ENCODE measurements at places on chromosomes 7 and 10.
A peak's percentile ranks its signal among the peaks of the same experiment; 100 is the strongest.

GRCh38 chr10:110919971-110920881 lies 822 bp downstream of the SHOC2 start:
- DNase-seq = peak; percentile 23

GRCh38 chr7:112293416-112293815 lies 86.9 kb downstream of the ZNF277 start:
- no peak for DNase-seq

GRCh38 chr7:156445997-156446761 lies 194.4 kb upstream of the RNF32 start:
- DNase-seq = no peak

GRCh38 chr10:34969171-34969570 lies 121.0 kb downstream of the CUL2 start:
- DNase-seq = no peak

- DNase-seq = no peak
These were observed at the start of gene UCN3 for GRCh38 chr10:5364890-5365338. TSS of gene UCN3 (plus strand) at chr10:5364966. CDS start at chr10:5373721, 8,755 bp downstream.

DNA sequence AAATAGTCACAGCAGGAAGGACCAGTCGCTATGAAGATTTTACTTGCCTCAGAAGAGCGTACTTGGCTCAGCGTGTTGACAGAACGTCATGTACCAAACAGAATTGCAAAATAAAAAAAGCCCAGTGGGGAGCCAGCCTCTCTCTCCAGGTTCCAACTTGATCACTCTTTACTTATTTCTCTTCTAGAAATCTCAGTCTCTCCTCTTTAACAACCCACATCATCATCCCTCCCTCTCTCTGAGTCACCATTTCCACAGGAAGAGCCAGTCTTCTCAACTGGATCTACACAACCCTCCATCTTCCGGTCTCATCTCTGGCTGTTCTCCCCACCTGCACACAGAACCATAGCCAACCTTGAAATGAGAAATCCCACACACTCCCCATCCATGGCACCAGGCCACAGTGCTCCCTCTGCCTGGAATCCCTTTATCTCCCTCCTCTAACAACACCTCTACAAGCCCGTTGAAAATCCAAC lies 718.3 kb downstream of the GRID1 start:
- no peak for DNase-seq

GRCh38 chr7:84091318-84091717 lies 103.3 kb downstream of the SEMA3A start:
- DNase-seq = no peak

DNA sequence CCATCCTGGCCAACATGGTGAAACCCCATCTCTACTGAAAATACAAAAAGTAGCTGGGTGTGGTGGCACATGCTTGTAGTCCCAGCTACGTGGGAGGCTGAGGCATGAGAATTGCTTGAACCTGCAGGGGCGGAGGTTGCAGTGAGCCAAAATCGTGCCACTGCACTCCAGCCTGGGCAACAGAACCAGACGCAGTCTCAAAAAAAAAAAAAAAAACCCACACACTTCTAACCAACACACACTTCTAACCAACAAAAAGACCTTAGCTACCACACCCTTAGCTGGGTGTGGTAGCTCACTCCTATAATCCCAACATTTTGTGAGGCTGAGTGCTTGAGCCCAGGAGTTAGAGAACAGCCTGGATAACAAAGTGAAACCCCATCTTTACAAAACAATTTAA lies 33.9 kb upstream of the SPOCK2 start:
- no peak for DNase-seq

Measured in CD8-positive, alpha-beta T cell (primary cell).